ENCODE measurements at places on chromosomes 2 and 18.

DNA sequence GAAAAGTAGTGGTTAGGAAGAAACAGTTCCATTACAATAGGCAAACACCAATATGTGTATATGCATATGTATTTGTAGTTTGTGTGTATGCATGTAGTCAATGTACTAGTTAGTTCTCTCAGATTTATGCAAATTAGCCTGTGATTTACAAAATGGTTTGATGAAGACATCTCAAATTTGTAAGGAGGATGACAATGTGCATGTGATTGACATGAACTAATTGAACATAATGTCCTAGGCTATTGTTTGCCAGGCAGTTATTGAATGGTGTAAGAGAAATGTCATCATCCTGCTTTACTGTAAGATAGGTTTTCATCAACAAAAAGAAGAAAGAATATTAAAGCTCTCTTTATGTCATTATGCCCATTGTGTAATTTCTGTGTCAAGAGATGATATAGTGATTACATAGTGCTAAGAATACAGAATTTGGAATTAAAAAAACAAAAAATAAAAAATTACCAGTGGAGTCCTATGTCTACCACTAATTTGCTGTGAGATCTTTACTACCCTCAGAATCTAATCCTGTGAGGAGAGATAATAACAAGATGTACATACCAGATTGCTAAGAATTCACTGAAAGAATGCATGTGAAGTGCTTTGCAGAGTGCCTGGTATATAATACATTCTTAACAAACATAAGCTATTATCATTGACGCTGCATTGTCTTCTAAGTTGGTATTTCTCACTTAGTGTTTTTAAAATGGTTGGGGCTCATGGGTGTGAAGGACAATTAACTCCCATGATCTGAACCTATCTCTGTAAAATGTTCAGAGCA lies 258.0 kb downstream of the CPS1 start:
- DNase-seq, result no peak

DNA sequence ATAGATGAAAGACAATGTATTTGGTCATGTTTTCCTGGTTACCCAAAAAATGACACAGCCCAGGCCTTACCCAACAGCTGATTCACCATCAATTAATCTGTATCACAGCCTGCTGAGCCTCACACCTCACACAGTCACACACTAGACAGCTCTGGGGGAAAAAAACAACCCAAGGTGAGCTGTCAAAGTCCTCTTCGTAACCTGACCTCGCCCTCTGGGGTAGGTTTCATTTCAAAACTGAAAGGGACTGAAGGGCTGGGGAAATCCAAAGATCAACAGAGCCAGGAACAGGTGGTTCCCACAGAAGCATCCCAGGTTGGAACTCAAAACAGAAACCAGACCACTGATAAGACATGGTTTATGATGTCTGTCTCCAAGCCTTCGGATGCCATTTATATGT lies 18.2 kb upstream of the PCBP1 start:
- peak; percentile 22 for DNase-seq

DNA sequence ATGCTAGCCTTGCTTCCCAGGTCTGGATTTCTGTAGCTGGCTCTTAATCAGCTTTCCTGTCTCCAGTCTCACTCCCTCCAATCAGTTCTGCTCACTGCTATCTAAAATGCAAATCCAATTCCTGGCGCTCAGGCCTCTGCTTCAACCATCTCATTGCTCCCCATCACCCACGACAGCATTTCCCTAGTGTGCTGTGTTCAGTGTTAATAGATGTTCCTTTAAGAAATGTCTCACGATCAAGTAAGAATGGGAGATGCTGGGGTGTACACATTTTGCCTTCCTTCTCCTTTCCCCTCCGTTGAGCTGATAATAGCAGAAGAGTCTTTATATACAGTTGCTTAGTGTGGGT lies 1.6 kb upstream of the PUM2 start:
- no peak for DNase-seq

- no peak for DNase-seq
Observed at GRCh38 chr2:73961274-73961673, 23.4 kb upstream of the TET3 start.

GRCh38 chr18:35096677-35097011 lies 55.4 kb downstream of the MAPRE2 start:
- no peak for DNase-seq

DNA sequence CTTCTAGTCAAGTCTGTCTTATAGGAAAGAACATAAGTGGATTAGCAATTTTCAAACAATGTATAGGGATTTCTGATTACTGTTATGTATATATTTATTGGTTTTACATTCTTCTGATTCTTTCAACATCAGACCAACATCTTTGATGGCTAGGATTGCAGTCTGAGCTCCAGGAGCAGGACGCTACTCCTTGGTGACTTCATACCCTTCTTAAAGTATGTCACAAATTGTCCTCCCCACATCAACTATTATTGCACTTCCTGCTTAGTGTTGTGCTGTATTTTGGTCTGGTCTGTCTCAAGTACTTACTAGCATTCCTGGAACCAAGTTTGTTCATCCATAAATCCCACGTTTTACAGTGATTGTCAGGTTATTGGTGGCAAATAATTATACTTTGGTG lies 49.0 kb downstream of the MAP2 start:
- no peak for DNase-seq

- no peak for DNase-seq
Observed at GRCh38 chr2:81087646-81088045, 783.1 kb upstream of the LRRTM1 start.

- DNase-seq, result no peak
Observed at GRCh38 chr18:49174478-49174877, 223.7 kb upstream of the SMAD7 start.

DNA sequence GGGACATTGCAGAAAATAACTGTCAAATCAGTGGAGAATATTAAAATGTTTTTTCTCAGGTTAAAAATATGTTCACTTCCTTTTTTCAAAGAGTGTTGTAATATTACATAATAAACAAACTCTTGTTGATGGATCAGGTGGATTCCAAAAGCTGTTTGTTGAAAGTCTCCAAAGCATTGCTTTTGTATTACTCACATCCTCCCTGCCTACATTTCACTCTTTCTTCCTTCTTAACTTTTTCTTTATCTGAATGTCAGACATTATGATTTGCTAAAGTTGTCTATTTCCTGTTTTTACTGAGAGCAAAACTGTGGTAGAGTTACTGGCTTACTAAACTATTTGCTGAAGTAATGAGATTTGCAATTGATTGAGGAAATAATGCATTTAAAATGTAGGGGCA lies 92.1 kb downstream of the CDH19 start:
- DNase-seq, result no peak

DNA sequence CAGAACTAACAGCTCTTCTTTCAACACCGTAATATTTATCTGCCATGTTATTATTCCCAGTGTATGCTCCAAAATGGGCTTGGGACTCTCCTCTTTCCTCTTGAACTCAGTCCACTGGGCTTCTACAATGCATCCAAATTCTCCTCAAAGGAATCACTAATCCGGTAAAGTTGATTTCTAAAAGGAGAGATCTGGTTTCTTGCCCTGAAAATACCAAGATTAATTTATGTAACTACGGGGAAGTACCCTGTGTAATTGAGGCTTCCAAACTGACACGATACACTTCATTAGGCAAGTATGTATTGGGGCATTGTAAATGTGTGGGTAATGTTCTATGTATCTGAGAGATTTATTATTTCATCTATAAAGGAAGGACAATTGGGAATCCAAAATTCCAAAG lies 5.7 kb downstream of the NCKAP5 start:
- DNase-seq, result no peak

DNA sequence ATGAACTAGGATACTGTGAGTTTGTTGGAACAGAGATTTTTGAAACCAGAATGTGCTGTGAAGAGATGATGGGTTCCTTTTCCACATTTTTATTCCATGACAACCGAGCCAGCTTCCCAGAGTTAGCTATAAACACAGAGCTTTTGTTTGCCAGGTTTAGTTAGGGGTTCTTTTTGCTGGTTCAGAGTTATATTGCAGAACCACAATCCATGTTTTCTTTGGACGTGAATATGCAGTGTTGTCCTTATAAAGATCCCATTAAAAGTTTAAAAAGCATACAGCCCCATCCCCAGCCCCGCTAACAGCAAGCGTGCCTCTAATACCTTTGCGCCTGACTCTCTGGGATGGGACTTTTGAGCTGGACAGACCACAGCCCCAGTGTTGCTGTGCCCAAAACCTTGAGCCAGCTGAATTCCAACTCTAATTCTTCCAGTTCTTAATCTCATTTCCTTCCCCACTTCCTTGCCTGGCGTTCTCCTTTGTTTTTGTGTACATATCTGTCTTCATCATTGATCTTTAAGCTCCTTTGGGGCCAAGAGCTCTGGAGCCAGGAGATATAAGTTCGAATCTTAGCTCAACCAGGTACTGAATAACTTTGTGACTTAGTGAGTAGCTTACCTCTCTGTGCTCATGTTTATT lies 72.3 kb downstream of the SPATS2L start:
- DNase-seq, result no peak

DNA sequence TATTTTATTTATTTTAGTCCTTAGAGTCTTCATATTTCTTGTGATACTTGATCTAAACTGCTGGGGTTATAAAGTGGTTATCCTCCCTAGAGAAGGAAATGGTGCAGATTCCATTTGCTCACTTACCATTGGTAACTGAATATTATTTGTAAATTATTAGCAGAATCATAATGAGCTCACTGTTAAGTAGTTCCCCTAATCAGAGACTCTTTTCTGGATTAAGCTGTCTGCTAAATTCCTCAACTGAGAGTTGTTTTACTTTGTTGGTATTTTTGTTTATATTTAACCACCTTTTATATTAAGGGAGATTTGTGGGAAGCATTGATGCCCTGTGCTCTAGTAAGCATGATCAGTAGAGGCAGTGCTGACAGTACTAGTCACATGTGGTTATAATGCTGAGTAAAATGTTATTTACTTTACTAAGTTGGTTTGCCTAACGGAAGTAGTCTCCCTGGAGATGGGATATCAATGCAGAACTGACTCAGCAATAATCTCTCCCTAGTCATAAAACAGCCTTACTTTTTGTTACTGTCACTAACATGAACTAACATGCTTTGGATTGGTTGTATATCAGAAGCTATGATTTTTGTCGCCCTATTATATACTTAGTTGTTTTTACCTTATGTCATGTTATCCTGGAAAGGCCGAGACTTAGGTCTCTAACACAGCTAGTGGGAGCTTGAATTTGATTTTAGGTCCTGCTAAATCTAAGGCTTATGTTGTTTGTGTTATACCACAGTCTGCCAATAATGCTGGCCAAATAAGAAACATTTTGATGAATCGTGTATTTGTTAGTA lies 166.7 kb downstream of the MCFD2 start:
- DNase-seq, result no peak

GRCh38 chr2:191500884-191501560 lies 176.9 kb upstream of the NABP1 start:
- no peak for DNase-seq

DNA sequence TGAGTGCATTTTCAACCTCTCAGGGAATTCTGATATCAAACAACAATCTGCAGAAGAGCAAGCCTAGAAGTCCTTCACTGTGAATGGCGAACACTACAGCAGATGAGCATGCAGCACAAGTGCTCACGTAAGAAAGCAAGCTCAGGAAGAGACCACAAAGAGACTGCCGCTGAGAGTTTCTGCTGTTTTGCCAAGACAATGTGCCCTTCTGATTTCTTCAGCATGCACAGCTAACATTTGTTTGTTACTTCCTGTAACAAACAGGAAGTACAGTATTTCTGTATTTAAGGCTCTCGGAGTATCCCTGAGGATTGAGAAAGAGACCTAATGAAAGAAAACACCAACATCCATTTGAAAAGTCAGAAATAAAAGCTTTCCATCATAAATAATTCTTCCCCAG lies 45.9 kb downstream of the MBOAT2 start:
- no peak for DNase-seq

- no peak for DNase-seq
Observed at GRCh38 chr18:48490641-48491293, 48.1 kb upstream of the CTIF start.

DNA sequence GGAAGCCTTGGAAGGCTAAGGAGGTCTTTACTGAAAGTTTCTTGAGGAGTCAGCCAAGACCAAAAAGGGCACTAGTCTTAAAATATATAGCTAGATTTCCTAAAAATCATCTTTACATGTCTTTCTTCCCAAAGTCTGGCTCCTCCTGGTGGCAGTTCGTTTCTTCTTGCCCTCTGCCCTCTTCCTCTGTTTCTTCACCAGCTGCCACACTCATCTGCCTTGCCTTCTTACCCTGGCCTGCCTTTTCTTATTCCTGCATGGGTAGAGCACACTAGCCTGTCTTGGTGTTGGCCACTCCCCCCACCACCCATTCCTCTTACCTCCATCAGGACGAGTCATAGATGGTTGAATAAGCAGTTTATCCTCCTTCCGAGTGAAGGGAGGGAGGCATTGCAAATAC lies 129.8 kb downstream of the RAPGEF4 start:
- DNase-seq, result no peak

- no peak for DNase-seq
Observed at GRCh38 chr2:32960647-32961403, 14.1 kb downstream of the LTBP1 start.

- no peak for DNase-seq
Observed at GRCh38 chr2:225137971-225138370, 95.7 kb upstream of the DOCK10 start.

DNA sequence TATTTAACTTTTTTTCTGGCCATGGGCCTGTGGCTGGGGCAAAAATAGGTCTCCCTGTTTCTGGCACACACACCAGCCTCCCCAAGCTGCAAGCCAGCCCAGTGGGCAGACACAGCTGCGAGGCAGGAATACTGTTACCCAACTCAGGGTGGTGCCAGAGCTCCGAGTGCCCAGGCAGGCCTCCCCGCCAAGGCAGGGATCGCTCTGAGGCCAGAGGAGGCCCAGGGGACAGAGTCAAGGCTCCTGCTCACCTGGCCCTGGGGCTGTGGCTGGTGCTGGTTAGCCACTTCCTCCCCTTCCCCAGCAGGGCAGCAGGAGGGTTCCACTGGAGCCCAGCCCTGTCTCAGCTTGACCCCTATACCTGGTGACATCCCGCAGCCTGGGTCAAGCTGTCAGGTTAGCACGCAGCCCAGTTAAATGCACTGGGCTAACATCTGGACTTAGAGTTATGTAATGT lies 67.1 kb upstream of the EPAS1 start:
- no peak for DNase-seq

- DNase-seq, result no peak
Observed at GRCh38 chr18:47990981-47991380, 60.5 kb upstream of the SMAD2 start.

All from activated CD8-positive, alpha-beta memory T cell treated with anti-CD3 and anti-CD28 coated beads for 1 hour (primary cell).